ENCODE measurements at places on chromosomes 4 and X. TPM values are rescaled to one million over a fixed set of nuclear protein-coding genes. Genes with fewer than 3 reads are reported as not detected.

The IL1RAPL2 gene
- 1.0 TPM for total RNA-seq

The GAR1 gene
- total RNA-seq: 4.7 TPM

The MAD2L1 gene
- total RNA-seq: 4.2 TPM

The TBC1D9 gene
- 22.4 TPM for total RNA-seq

The MAPK10 gene
- 8.9 TPM for total RNA-seq

The SMC1A gene
- 9.9 TPM for total RNA-seq

The ZNF674 gene
- 4.2 TPM for total RNA-seq

The NOA1 gene
- total RNA-seq: 12.0 TPM

The TMPRSS11D gene
- total RNA-seq: not detected

The AMER1 gene
- 5.7 TPM for total RNA-seq

The UGT2B17 gene
- not detected for total RNA-seq

The DUSP21 gene
- total RNA-seq: not detected

The XPNPEP2 gene
- 3.7 TPM for total RNA-seq

The MAP3K15 gene
- total RNA-seq: 0.52 TPM

The RTL9 gene
- 0.52 TPM for total RNA-seq

The ABRAXAS1 gene
- total RNA-seq: 18.8 TPM

The WAS gene
- total RNA-seq: 1.0 TPM

The AFM gene
- total RNA-seq: not detected

The GUCY1A1 gene
- total RNA-seq: 19.8 TPM

The EVC2 gene
- 5.2 TPM for total RNA-seq

The IGFBP7 gene
- total RNA-seq: 66.8 TPM

The ABLIM2 gene
- 7.3 TPM for total RNA-seq

The AMMECR1 gene
- total RNA-seq: 4.7 TPM

The KLB gene
- 1.0 TPM for total RNA-seq

The ODAPH gene
- total RNA-seq: not detected

The PPP1R2C gene
- not detected for total RNA-seq
